ENCODE measurements at places on chromosomes 4 and X. TPM values are rescaled to one million over a fixed set of nuclear protein-coding genes. Genes with fewer than 3 reads are reported as not detected.
A peak's percentile ranks its signal among the peaks of the same experiment; 100 is the strongest.

DNA sequence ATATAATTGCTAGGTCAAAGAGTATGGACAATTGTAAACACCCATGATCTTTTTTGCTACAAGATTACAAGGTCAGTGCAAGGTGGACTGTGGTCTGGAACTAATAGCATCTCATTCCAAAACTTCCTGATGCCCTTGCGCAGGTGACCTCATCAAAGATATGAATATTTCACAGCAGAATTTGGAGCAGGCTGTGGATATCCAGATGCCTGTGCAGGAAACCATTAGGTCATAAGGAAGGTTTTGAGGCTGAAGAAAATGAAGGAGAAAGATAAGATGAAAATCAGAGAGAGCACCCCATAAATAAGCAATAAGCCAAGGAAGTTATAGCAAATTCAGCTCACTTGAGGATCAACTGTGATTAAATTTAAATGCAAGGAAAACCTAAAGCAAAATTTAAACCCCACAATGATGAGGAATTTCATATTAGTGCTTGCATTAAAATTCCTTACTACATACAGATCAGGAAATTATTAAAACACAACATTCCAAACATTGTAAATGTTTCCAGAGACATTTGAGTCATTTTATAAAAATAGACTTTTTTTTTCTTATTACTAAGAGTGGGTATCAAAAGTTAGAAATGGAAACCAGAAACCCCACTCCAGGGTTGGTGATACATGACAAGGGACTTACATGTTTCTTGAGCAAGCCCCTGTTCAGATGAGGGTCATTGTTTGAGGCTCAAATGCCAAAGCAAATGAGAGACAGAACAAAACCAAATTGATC lies 100.7 kb upstream of the FAM9C start:
- H3K27me3 ChIP-seq = no peaks in the 10 kb centered on the region
- no peaks in the 10 kb centered on the region for H3K4me1 ChIP-seq
- H3K27ac ChIP-seq = peak overlapping the region; percentile 6
- H3K36me3 ChIP-seq = no peaks in the 10 kb centered on the region
- no peak for DNase-seq
- no peak overlapping the region for H3K4me3 ChIP-seq

- H3K27me3 ChIP-seq = no peaks in the 10 kb centered on the region
- H3K36me3 ChIP-seq = no peaks in the 10 kb centered on the region
- H3K4me3 ChIP-seq = no peak overlapping the region
These were observed 651 bp downstream of the TSPAN6 start for GRCh38 chrX:100635989-100636320.

The RBMX2 gene
- total RNA-seq = 19.4 TPM

The TSPAN7 gene
- 35.2 TPM for total RNA-seq

The CLTRN gene
- not detected for total RNA-seq

DNA sequence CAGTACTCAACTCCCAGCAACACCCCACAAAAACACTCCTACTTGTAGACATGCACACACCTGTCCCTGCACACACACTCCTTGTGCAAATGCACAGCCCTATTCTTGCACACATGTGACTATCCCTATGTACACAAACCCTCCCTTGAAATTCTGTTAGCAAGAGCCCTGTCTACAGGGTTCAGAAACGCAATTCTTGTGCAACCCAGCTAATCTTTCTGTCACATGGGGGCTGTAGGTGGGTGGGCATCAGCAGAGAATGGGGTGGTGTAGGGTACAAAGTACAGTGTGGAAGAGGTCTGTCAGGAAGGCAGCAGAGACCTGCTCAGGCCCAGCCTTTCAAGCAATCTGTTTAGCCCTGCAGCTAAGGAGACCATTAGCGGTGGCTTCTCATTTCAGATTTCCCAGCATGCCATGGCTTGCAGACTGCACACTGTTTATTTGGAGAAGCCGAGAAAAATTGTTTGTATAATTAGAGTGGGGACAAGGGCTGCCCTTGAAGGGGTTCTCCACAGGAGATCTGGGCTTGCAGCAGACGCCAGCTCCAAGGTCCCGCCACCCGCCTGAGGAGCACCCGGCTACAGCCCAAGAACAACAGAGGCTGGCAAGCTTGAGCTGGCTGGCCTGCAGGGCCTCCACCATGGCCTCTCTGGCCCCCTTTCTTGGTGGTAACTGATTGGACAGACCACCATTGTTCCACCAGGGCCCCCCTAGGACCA lies 144.0 kb upstream of the PJA1 start:
- no peaks in the 10 kb centered on the region for H3K27me3 ChIP-seq
- no peak for DNase-seq

DNA sequence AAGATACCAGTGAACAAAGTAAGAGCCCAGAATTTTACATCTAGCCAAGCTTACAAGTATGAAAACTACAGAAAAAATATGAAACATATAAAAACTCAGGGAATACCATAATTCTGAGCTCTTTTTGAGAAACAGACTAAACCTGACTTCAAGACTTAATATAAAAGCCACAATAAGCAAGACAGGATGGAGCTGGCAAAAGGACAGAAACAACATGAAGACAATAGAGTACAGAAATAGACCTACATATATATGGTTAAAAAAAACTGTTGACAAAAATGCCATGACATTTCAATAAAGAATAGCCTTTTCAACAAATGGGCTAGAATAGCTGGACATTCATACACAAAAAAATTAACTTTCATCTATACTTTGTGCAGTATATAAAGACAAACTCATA lies 49.4 kb downstream of the UBA6 start:
- H3K27ac ChIP-seq = no peak overlapping the region
- no peaks in the 10 kb centered on the region for H3K4me1 ChIP-seq
- H3K36me3 ChIP-seq = peaks cover 5% of the 10 kb centered on the region
- no peak for DNase-seq
- H3K27me3 ChIP-seq = no peaks in the 10 kb centered on the region

- no peak overlapping the region for H3K4me3 ChIP-seq
- no peaks in the 10 kb centered on the region for H3K27me3 ChIP-seq
- peaks cover 3% of the 10 kb centered on the region for H3K36me3 ChIP-seq
- no peak overlapping the region for H3K27ac ChIP-seq
- H3K4me1 ChIP-seq = peaks cover 2% of the 10 kb centered on the region
These were observed 14.5 kb downstream of the TBCK start for GRCh38 chr4:106301393-106302061.

All from aorta (tissue), 5 donors.